Activated T-cell treated with anti-CD3 and anti-CD28 coated beads for 4 hours (primary cell): ENCODE measurements at places on chromosomes 7 and 10.

GRCh38 chr7:711093-711921 lies 15.2 kb upstream of the DNAAF5 start:
- no peak for DNase-seq

DNA sequence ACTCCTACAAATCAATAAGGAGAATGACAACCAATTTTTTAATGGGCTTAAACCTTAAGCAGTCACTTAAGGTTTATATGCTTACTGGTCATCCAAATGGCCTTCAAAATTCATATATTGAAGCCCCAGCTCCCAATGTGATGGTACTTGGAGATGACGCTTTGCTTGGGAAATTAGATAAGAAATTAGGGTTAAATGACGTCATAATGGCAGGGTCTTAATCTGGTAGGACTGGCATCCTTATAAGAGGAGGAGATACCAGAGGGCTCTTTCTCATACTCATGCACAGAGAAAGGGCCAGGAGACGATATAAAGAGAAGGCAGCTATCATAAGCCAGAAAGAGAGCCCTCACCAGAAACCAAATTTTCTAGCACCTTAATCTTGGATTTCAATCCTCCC lies 350.8 kb upstream of the NFE2L3 start:
- DNase-seq = no peak

GRCh38 chr10:123797813-123798212 lies 93.8 kb downstream of the CPXM2 start:
- no peak for DNase-seq

DNA sequence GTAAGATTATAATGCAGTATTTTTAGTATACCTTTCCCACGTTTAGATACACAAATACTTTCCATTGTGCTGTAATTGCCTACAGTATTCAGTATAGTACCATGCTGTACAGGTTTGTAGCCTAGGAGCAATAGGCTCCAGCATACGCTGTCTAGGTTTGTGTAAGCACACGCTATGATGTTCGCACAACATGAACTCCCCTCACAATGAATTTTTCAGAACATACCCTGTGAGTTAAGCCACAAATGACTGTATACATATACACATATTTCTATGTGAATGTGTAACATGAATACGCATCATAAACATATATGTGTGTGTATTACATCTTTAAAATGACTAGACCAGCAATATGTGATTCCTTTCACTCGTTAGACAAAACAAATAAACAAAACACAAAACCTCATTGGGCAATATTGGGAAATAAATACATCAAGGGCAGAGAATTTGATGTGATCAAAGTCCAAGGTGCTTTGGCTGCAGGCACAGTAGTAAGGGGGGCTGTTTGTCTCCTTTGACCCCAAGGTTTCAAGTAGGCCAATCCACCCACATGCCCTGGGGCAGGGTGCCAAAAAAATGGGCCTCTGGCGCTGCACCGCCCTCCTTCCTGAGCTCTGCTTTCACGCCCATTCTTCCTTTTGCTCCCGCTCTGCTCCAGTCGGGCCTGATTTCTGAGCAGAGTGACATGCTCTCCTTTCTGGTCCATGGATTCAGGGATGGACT lies 33.9 kb downstream of the CHN2 start:
- no peak for DNase-seq

- DNase-seq = no peak
Observed at GRCh38 chr10:7283246-7283645, 127.6 kb downstream of the SFMBT2 start.

DNA sequence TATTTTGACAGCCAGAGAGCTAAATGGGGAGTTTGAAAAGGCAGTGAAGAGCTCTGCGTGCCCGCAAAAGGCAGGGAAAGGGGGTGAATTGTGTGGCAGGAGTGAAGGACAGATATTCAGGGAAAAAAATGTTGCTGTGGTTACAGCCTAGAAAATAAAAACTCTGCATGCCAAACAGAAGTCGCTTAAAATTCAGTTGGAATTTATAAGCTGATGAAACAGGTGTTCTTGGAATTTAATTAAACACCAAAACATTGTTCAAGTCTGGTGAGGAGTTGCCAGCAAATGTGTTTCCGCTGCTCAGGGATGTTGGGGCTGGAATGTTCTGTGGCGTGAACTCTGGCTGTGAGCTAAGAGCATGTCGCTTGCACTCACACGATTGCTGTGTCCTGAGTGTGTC lies 169.3 kb downstream of the ADRA2A start:
- DNase-seq = no peak

GRCh38 chr10:22003964-22004281 lies 393 bp upstream of the DNAJC1 start:
- no peak for DNase-seq

DNA sequence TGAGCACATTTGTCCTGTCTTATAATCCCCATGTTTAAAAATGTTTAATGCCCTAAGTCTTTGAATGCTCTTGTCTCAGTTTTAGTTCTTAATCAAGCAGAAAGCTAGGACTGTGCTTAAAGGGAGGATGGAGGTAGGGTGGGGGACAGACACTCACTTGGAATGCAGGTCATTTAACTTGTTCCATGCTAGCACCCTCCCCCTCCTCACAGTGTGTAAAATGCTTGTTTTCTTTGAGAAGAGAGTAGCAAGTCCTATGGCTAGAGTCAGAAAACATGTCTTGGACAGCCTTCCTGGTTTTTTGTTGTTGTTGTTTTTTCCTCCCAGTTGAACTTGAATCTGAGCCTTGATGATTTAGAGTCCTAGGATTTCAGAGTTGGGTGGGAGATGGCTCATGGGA lies 114.2 kb downstream of the PLPP4 start:
- no peak for DNase-seq

- DNase-seq = peak; percentile 94
Observed at GRCh38 chr10:68901105-68901927, at the start of gene DDX50. TSS of gene DDX50 (plus strand) at chr10:68901315. CDS start at chr10:68901385, 70 bp downstream.

DNA sequence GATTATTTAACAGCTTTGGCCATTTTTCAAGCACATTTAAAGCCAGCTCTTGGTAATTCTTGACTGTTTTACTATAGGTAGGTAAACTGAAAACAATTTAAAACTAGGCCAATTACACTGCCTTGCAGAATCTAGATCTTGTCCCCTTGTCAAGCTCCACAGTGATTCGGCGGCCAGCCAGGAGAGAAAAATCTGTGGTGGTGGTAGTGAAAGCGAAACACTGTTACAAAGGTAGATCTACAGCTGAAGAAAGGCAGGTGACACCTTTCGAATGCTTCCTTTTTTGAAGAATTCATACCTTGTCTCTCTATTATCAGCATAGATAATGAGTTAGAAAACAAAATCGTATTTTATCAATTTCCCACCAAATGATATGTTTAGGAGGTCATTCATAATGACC lies 218.3 kb downstream of the POU6F2 start:
- DNase-seq = no peak

- no peak for DNase-seq
Observed at GRCh38 chr10:125553091-125553490, 129.9 kb downstream of the TEX36 start.

- DNase-seq = no peak
Observed at GRCh38 chr7:113805976-113806375, 112.8 kb downstream of the PPP1R3A start.

GRCh38 chr10:89279421-89279869 lies 22.4 kb upstream of the IFIT2 start:
- no peak for DNase-seq

- DNase-seq = peak; percentile 68
Observed at GRCh38 chr7:3063016-3063753, 19.5 kb upstream of the CARD11 start.

GRCh38 chr10:101006593-101007098 lies 7.0 kb downstream of the LZTS2 start:
- no peak for DNase-seq

DNA sequence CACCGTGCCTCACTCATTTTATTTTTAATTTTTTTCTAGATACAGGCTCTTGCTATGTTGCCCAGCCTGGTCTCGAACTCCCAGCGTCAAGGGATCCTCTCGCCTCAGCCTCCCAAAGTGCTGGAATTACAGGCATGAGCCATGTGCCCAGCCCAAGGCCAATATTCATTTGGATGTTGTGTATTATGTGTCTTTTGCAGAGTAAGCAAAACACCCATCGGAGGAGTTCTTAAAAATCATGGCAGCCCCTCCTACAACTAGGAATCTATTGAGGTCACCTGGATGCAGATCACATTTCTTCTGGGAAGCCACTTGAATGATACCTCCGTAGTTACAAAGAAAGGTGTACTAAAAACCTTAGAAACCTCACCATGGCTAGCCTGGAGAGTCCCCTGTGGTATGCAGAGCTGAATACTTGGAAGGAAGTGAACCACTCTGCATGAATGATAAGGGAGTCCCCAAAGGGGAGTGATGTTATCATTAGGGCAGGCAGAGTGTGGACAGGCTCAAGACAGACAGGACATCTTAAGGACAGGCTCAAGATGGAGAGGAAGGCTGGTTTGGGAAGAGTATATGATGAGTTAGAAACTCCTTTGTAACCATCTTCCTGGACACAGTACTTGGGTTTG lies 185.7 kb downstream of the TAX1BP1 start:
- DNase-seq = no peak

GRCh38 chr10:71213127-71213621 lies 804 bp downstream of the UNC5B start:
- DNase-seq = no peak

GRCh38 chr10:122072491-122072890 lies 83.5 kb downstream of the TACC2 start:
- DNase-seq = no peak

GRCh38 chr10:62870866-62871265 lies 54.7 kb upstream of the EGR2 start:
- no peak for DNase-seq

GRCh38 chr7:30682212-30683083 lies at the start of gene CRHR2:
TSS of gene CRHR2 (minus strand) at chr7:30682456. CDS start at chr7:30682280, 176 bp downstream.
- no peak for DNase-seq

DNA sequence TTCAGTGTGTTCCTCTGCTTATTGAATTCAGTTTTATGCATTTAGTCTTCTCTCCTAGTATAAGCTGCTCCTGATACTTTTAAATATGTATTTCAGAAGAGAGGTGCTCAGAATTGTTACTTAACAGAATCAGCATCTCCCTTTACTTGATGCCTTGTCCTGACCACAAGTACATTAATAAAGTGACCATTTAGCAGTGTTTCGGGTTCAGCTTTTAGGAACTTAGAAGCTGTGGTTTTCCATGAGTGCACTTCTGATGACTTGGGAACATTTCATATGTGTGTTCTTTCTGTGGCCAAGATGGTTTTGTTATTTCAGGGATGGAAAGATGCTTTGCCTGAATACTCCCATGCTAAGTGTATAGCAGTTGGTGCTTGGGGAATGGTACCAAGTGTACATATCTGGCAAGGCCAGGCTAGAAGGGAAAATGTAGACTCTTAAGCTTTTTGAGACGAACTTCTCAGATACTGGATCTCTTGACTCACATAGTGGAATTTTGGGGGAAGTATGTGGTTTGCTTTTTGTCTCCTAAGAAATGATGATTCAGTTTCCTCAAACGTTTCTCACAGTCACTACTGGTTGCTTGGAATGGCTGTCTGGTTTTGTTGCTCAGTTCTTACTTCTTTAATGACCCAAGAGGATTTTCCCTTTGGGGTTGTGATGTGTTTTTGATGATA lies 17.2 kb downstream of the SGPL1 start:
- no peak for DNase-seq

GRCh38 chr7:116713500-116713899 lies 41.5 kb downstream of the MET start:
- DNase-seq = no peak

GRCh38 chr7:1533547-1534329 lies 3.2 kb downstream of the MAFK start:
- no peak for DNase-seq

GRCh38 chr10:121288011-121288410 lies 310.2 kb downstream of the FGFR2 start:
- DNase-seq = no peak

GRCh38 chr7:38908759-38909335 lies at the start of gene VPS41:
TSS of gene VPS41 (minus strand) at chr7:38909191. CDS start at chr7:38909174, 17 bp downstream.
- peak; percentile 65 for DNase-seq

GRCh38 chr7:144907577-144907976 lies 71.7 kb upstream of the TPK1 start:
- DNase-seq = no peak

DNA sequence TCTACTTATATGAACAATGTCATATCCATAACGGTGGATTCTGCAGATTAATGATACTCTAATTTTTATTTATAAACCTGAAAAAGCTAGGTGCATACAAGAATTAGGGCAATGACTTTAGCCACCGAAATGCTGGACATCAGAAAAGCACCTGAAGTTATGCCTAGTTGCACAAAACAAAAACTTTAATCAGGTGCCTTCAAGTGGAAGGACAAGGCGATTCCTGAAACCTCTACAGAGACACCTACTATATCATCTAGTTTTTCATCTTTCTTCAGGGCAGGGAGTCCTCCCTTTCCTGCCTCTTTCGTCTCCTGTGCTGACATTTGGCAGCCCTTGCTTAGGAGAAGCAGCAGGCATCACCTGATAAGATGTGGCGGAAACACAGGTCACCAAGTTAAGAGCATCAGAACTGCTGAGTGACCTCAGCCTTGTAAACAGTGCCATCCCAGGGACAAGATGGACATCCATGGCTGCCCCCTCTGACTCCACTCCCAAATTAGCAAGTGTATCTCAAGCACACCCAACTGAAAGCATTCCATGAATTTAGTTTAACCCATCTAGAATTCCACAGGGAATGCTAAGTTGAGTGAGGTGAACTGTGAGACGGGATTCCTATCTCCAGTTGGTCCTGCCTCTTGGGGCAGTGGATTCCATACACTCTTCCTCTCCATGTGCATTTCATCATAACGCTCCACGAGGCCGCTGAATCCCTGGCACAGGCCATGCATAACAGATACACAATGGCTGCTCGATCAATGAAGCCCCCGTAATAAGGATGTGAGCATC lies 5.8 kb downstream of the ITPRIP start:
- no peak for DNase-seq

DNA sequence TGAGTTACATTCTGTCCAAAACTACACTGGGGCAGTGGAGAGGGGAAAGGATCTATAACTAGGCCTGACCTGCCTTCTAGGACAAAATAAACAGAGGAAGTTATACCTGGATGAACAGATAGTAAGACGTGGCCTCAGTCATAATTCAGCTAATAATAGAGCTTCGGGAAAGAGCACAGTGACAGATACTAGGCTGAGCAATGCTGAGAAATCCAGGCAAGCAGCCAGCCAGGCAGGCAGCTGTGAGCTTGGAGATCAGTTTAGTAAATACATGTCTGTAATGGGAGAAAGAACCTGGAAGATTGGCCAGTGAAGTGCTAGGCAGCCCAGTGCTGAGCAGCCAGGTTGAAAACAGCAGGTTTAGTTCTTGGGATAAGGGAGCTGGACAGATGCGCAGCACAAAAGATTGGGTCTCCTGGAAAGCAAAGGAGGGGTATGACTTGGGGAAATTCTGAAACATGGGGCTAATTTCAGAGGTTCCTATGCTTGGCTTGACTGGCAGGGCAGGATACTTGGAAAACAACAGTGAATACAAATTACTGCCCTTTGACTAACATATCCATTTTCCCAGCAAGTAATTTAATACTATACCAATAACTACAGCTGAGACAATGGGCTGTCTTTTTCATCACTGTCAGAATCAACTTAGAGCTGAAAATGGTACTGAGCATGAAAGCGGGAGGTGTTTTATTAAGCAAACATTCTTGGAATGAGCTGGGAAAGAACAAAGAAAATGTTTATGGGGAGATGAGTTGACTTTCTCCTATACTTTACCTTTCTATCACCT lies 140.8 kb downstream of the DGKB start:
- DNase-seq = no peak
